Gastroesophageal sphincter (tissue), 4 donors: ENCODE measurements at places on chromosomes 5 and 9.
A peak's percentile ranks its signal among the peaks of the same experiment; 100 is the strongest.

- no peak for ATAC-seq
These were observed 24.6 kb downstream of the DYNC2I2 start for GRCh38 chr9:128632066-128632465.

GRCh38 chr9:14868772-14869583, 41.2 kb downstream of the FREM1 start:
- no peak for ATAC-seq

DNA sequence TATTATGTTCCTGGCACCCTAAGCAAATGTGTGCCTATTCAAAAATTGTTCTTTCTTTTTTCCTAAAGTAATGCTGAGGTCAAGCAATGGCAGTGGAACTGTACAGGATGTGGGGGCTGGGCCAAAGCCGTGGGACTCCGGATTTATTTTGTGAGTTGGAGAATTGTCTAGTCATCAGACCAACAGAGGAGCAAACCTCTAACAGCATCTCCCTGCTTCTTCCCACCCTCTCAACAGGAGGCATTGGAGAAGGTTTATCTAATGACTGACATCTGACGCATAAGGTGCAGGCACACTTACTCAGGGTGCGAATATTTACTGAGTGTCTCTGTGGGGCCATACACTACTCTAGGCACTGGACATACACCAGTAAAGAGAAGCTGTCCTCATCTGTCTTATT, 38.6 kb downstream of the MARCHF11 start:
- no peak for ATAC-seq

DNA sequence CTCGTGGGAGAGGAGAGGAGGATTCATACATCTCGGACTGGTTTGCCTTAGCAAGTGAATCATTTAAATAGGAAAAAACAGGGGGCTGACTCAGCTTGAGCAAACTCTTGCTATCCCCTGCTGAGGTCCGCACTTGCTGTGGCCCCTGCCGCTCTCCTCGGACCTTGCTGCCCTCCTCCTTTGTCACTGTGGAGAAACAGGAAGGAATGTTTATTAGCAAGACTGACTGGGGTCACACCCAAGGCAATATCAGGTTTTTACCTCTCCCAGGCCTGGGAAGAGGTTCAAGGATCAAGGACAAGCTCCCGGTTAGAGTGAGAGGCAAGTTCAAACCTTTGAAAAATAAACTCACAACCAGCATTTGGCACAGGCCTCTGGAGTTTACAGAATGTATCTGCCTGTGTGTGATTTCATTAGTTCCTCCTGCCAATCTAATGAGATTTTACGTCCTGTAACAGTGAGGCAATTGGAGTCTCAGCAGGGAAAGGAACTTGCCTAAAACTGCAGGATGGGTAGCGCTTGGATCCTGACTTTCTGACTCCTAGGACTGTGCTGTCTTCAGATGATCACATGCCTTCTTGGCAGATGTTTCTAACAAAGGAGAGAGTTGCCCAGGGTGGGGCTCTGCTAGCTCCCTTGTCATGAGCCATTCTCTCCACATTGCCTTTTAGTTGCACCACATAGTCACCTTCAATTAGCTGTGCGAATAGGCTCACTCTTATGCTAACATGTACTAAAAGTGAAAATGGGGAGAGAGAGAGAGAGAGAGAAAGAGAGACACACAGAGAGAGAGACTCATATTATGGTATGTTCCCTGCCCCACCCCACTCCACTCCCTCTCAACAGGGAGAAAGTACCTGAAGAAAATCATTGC, 108.6 kb upstream of the CDKN2B start:
- ATAC-seq, result peak; percentile 45

DNA sequence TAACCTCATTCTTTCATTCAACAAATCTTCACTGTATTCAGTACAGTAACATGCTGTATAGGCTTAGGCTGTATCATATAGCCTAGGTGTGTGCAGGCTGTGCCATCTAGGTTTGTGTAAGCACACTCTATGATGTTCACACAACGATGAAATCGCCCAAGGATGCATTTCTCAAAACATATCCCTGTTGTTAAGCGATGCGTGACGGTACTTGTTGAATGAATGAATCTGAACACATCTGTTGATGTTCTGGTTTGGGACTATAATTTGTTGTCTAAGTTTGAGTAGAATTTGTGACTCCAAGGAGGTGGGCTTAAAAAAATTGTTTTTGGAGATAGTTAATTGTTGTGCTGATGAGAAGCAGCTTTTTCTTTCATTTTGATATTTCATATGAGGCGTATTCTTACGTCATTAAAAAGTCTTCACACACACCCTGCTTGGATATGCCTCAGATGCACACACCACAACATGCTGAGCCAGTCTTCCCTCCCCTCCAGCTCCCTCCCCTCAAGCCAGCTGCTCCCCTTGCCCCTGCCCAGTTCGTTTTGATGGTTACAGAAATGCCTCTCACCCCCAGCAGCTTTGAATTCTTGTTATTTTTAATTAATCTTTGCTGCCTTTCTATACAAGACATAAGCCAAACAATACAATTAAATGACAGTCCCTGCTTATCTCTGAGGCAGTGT, 5.5 kb upstream of the PSAT1 start:
- ATAC-seq, result no peak

DNA sequence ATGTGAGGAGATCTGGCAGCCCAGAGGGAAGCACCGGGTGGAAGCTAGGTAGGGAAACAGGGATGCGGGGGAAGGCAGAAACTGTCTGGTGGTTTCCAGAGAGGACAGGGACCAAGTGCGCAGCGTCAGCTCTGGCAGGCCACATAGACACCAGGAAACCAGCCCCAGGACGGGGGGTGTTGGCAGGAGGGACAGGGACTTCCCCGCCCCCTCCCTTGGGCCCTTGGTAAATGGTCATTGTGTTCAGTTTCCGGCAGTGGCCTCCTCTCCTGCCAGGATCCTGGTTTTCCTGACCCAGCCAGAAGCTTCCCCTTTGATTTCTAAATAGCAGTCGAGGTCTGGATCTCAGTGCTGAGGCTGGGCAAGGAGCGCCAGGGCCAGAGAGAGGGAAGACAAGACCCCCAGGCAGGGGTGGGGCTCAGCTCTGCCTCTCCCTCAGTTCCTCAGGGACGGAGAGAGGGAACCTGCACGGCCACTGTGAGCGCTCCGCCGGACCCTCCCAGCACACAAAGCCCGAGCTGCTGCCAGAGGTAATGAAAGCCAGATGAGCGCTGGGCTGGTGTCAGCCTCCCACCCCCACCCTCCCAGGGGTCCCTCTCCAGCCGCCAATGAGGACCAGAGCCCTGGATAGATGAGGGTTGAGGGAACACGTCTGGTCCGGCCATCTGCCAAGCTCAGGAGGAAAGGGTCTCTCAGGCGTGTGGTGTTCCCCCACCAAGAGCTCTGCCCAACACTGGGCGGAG, 1.8 kb downstream of the RALGDS start:
- no peak for ATAC-seq

DNA sequence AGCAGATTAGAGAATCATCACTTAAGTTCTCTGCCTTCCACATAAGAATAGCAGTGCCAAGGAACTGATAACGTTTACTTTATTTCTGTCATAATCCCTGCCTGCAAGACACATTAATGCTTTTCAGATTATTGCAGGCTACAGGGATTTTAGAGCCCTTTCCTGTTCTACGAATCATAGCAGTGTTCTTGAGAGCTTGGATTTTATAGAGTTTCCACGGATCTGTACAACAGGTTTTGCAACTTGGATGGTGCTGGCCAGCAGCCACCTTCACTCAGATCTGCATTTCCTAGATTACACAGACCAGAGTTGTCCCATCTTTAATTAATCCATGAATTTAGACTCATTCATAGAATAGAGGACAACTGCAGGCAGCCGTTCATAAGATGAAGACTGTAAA, 38.1 kb downstream of the SLC12A2 start:
- ATAC-seq, result no peak

- peak; percentile 47 for ATAC-seq
These were observed 334.1 kb downstream of the ZSWIM6 start for GRCh38 chr5:61666064-61666621.

DNA sequence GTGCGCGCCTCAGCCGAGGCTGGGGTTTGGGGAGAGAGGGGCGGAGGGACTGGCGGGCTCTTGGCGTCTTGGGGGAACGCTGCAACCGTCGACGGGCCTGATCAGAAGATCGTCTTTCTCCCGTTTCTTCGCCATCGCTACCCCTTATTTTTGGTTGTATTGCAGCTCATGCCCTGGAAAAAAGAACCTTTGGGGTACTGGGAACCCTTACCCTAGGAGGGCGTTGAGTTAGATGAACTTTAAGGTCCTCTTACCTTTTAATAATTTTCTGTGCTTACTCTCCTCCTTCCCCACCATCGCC, 719 bp downstream of the PAIP2 start:
- no peak for ATAC-seq

GRCh38 chr5:13339093-13339492, 605.4 kb downstream of the DNAH5 start:
- ATAC-seq, result no peak

GRCh38 chr5:35819668-35820067, 37.0 kb upstream of the IL7R start:
- no peak for ATAC-seq

GRCh38 chr9:14058325-14058688, 255.6 kb downstream of the NFIB start:
- ATAC-seq, result no peak

DNA sequence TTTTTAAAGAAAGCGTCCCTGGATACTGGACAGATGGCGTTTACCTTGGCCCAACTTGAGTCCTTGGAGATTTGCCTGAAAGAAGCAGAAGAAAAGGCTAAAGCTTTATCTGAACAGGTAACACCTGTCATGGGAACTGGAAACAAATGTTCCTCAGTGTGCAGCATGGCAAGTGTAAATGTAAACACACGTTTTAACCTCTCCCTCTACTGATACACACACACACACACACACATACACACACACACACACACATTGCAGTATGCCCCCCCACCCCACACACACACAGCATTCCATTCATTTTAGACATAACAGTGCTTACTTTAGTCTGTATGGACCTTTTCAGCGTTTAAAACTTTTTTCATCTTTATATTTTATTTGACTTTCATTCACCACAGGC, 51.1 kb downstream of the CCDC192 start:
- peak; percentile 31 for ATAC-seq

GRCh38 chr9:77953590-77953989, 78.0 kb downstream of the GNAQ start:
- no peak for ATAC-seq

- no peak for ATAC-seq
These were observed 146.9 kb downstream of the AUH start for GRCh38 chr9:91214867-91215266.

DNA sequence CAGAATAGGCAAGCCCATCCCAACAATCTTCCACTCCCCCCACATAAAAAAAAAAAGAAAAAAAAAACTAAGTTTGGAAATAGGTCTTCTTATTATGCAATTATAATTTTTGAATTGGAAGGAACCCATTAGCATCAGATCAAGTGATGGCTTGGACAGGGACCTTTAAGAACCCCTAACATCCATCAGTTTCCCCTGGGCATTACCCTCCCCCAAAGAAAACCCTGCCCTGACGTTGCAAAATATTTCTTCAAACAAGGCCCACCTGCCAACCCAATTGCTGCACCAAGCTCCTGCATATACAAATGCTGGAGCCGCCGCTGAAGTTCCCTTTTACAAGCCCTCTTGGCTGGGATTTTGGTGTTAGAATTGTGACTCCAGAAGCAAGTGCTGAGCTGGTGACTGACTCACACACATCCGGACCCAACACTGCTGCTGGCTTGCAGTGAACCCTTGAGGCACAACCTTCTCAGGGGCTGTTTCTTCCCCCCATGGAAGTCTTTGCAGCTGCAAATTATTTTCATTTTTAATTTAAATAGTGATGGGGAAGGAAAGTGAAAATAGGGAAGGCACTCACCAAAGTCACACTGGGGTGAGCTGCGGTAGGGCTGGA, 56.1 kb upstream of the AFAP1L1 start:
- ATAC-seq, result peak; percentile 79

- ATAC-seq, result peak; percentile 35
These were observed 672 bp downstream of the MSANTD3 start for GRCh38 chr9:100427366-100428263.

GRCh38 chr5:111063709-111064322, 7.7 kb upstream of the TSLP start:
- no peak for ATAC-seq

GRCh38 chr5:176743136-176743861, 67.1 kb upstream of the UNC5A start:
- ATAC-seq, result no peak

- no peak for ATAC-seq
These were observed 5.7 kb downstream of the MAPKAP1 start for GRCh38 chr9:125701351-125701750.

- ATAC-seq, result no peak
These were observed 115.6 kb downstream of the WDR70 start for GRCh38 chr5:37494756-37495155.

DNA sequence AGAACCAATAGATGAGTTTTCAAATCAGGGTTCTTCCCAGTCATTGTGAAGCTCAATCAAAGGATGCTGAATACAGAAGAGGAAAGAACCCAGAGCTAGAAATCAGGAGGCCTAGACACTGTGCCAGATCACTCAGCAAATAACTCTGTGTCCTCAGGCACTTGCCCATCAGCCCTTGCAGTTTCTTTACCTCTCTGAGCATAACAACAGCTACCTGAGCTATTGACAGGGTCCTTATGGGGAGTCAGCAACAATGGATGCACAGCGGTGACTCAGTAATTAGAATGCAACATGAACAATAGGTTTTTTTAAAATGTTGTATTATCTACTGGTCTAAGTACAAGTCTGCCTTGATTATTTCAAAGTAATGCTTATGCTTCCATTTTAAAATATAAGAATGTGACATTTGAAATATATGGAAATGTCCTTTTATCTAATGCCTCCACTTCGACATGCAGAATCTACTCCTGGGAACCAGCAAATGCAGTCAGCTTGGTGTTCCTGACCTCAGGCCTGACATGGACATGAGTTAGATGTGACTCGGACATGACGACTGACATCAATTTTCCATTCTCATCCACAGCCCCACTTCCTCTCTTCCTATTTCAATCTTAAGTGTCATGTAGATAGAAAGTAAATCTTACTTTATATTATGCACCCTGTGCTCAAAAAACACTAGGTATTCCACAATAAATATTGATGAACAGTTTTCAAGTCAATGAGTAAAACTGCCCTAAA, 155.0 kb downstream of the TLE1 start:
- ATAC-seq, result no peak

- peak; percentile 32 for ATAC-seq
These were observed 606 bp downstream of the EEIG1 start for GRCh38 chr9:127980060-127980705.

- no peak for ATAC-seq
These were observed 82.2 kb downstream of the NSUN2 start for GRCh38 chr5:6550628-6551027.

- no peak for ATAC-seq
These were observed 291.3 kb upstream of the PCSK5 start for GRCh38 chr9:75599126-75599525.

- no peak for ATAC-seq
These were observed 239.0 kb downstream of the FSTL4 start for GRCh38 chr5:133373121-133373870.

- no peak for ATAC-seq
These were observed 1.3 kb downstream of the RAI14 start for GRCh38 chr5:34657274-34657921.

GRCh38 chr5:10243660-10244240, 5.9 kb downstream of the ATPSCKMT start:
- no peak for ATAC-seq

- ATAC-seq, result no peak
These were observed 60.6 kb downstream of the RGS7BP start for GRCh38 chr5:64566310-64566916.
